ENCODE measurements at places on chromosomes 11 and 22.

DNA sequence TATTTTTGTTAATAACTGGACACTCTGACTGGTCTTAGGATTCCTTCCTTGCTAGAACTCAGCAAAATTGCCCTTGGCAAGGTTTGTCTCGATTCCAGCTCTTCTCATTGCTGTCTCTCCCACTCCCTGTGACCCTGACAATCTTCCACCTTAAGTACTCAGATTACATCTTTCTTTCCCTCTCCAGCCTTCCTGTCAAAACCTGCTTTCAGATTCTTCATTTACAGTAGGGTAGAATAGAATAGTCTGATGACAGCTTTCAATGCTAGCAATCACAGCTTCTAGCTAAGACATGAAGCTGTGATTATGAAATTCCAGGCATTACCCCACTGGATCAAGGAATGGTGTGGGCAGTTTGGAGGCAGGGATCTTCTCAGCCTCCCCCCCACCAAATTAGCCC is 39.2 kb upstream of the LMO2 start:
- H3K36me3 ChIP-seq = no peaks in the 10 kb centered on the region
- DNase-seq = no peak
- H3K4me3 ChIP-seq = no peak overlapping the region

- no peaks in the 10 kb centered on the region for H3K27me3 ChIP-seq
- peak; percentile 61 for DNase-seq
- peak overlapping the region; percentile 98 for H3K27ac ChIP-seq
- peaks cover 16% of the 10 kb centered on the region for H3K36me3 ChIP-seq
These were observed 14.0 kb downstream of the USP35 start for GRCh38 chr11:78202733-78203167.

GRCh38 chr22:20750461-20751184 is 23.3 kb upstream of the SERPIND1 start:
- H3K36me3 ChIP-seq = peaks cover 76% of the 10 kb centered on the region
- DNase-seq = no peak
- H3K27ac ChIP-seq = no peak overlapping the region
- no peak overlapping the region for H3K4me3 ChIP-seq

GRCh38 chr11:69011624-69012091 is 1.4 kb downstream of the MRGPRF start:
- DNase-seq = no peak
- no peak overlapping the region for H3K4me3 ChIP-seq
- H3K27me3 ChIP-seq = peaks cover 42% of the 10 kb centered on the region

GRCh38 chr22:23496445-23496833 is 83.7 kb downstream of the IGLL1 start:
- H3K36me3 ChIP-seq = no peaks in the 10 kb centered on the region
- DNase-seq = no peak
- H3K27ac ChIP-seq = no peak overlapping the region
- H3K4me3 ChIP-seq = no peak overlapping the region

DNA sequence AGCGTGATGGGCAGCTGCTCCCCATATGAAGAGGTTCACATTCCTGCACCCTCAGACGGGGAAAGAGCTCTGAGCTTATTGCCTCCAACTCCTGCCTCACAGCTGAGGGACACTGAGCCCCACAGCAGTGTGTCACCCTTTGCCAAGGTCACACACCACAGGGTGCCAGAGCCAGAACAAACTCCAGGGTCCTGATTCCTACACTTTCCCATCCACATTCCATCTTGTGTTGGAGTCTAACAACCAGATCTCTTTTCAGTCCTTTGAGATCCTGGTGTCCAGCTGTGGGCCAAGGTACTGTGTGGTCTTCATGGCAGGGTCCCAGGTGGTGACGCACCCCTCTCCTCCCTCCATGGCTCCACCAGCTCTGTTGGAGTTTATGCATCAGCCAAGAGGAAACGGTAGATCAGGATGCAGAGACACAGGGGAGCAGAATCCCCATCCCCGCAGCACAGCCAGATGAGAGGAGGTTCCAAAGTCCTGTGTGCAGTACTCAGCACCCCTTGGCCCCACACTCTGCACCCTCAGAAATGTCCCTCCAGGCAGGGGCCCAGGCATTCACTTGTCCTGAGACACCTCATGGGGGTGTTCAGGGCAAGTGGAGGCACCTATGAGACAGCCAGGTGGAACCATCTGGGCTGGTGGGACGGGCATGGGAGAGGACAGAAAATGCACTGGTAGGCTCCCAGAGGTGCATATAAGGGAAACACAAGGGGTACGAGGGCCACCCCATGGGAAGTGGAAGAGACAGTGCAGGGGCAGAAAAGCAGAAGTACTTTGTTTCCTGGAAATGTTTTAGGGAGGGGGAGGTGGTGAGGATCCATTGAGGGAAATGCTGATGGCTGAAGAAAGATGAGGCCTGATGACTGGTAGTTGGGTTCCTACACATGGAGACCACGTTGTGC is 32.6 kb upstream of the GNAZ start:
- H3K4me3 ChIP-seq = no peak overlapping the region
- H3K27ac ChIP-seq = no peak overlapping the region
- H3K27me3 ChIP-seq = peaks cover 5% of the 10 kb centered on the region
- no peak for DNase-seq
- peaks cover 8% of the 10 kb centered on the region for H3K4me1 ChIP-seq

GRCh38 chr11:64844330-64845128 is at the start of gene CDC42BPG:
Gene CDC42BPG (minus strand): TSS chr11:64844653. CDS start chr11:64844569, 84 bp downstream.
- peak; percentile 86 for DNase-seq
- H3K4me3 ChIP-seq = peak within 1 kb of the TSS; percentile 61
- H3K36me3 ChIP-seq = no peaks in the 10 kb centered on the region
- H3K27ac ChIP-seq = peak within 1 kb of the TSS; percentile 52
- no peaks in the 10 kb centered on the region for H3K27me3 ChIP-seq

- H3K4me1 ChIP-seq = peaks cover 3% of the 10 kb centered on the region
- no peaks in the 10 kb centered on the region for H3K27me3 ChIP-seq
- no peak overlapping the region for H3K27ac ChIP-seq
- no peak for DNase-seq
- no peaks in the 10 kb centered on the region for H3K36me3 ChIP-seq
- H3K4me3 ChIP-seq = no peak overlapping the region
These were observed 6.8 kb upstream of the ACY3 start for GRCh38 chr11:67657300-67657699.

GRCh38 chr22:35434061-35434710 is 34.2 kb downstream of the MCM5 start:
- no peaks in the 10 kb centered on the region for H3K27me3 ChIP-seq
- H3K27ac ChIP-seq = no peak overlapping the region
- peaks cover 20% of the 10 kb centered on the region for H3K36me3 ChIP-seq
- DNase-seq = no peak
- H3K4me1 ChIP-seq = no peaks in the 10 kb centered on the region

- no peak overlapping the region for H3K27ac ChIP-seq
- H3K27me3 ChIP-seq = no peaks in the 10 kb centered on the region
- no peak overlapping the region for H3K4me3 ChIP-seq
- no peak for DNase-seq
- H3K36me3 ChIP-seq = no peaks in the 10 kb centered on the region
These were observed 33.8 kb upstream of the SPON1 start for GRCh38 chr11:13928566-13929251.

- DNase-seq = no peak
- peaks cover 27% of the 10 kb centered on the region for H3K4me1 ChIP-seq
- H3K27me3 ChIP-seq = no peaks in the 10 kb centered on the region
- H3K27ac ChIP-seq = no peak overlapping the region
- no peak overlapping the region for H3K4me3 ChIP-seq
These were observed 91.7 kb downstream of the KCNQ1 start for GRCh38 chr11:2536440-2536989.

- H3K36me3 ChIP-seq = no peaks in the 10 kb centered on the region
- no peaks in the 10 kb centered on the region for H3K4me1 ChIP-seq
- peaks cover 14% of the 10 kb centered on the region for H3K27me3 ChIP-seq
- DNase-seq = no peak
- no peak overlapping the region for H3K4me3 ChIP-seq
- no peak overlapping the region for H3K27ac ChIP-seq
These were observed 26.9 kb upstream of the SCUBE1 start for GRCh38 chr22:43370036-43370435.

GRCh38 chr22:48939441-48940265 is 888.0 kb downstream of the BRD1 start:
- H3K27ac ChIP-seq = no peak overlapping the region
- no peaks in the 10 kb centered on the region for H3K4me1 ChIP-seq
- no peaks in the 10 kb centered on the region for H3K36me3 ChIP-seq

- no peaks in the 10 kb centered on the region for H3K36me3 ChIP-seq
- H3K27ac ChIP-seq = no peak overlapping the region
- H3K27me3 ChIP-seq = no peaks in the 10 kb centered on the region
These were observed 62.9 kb upstream of the SPON1 start for GRCh38 chr11:13899603-13900002.

DNA sequence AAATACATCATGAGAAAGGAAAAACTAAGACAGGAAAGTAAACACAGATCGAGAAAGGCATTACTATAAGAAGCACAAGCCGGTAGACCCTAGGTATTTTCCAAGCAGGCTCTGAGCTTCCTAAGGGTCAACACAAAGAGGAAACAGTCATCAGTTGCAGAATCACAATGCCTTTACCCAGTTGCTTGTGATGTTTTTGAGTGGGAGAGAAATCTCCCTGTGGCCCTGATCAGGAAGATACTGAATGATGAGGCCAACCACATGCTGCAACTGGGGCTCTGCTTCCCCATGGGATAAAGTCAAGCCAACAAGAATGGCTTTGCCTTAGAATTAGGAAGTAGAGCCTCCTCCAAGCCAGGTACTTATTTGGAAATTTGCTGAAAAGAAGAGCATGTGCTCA is 132.6 kb downstream of the MICAL2 start:
- H3K27ac ChIP-seq = no peak overlapping the region
- no peak for DNase-seq
- peaks cover 43% of the 10 kb centered on the region for H3K36me3 ChIP-seq
- no peaks in the 10 kb centered on the region for H3K27me3 ChIP-seq

GRCh38 chr22:35601743-35602615 is 15.2 kb downstream of the MB start:
- DNase-seq = peak; percentile 64
- no peaks in the 10 kb centered on the region for H3K4me1 ChIP-seq
- no peaks in the 10 kb centered on the region for H3K36me3 ChIP-seq
- H3K27ac ChIP-seq = no peak overlapping the region
- H3K4me3 ChIP-seq = no peak overlapping the region
- H3K27me3 ChIP-seq = no peaks in the 10 kb centered on the region

- no peaks in the 10 kb centered on the region for H3K36me3 ChIP-seq
- no peak overlapping the region for H3K4me3 ChIP-seq
- no peak for DNase-seq
- no peak overlapping the region for H3K27ac ChIP-seq
- H3K4me1 ChIP-seq = no peaks in the 10 kb centered on the region
These were observed 274.9 kb downstream of the FAM181B start for GRCh38 chr11:82458761-82459160.

- no peaks in the 10 kb centered on the region for H3K4me1 ChIP-seq
- H3K27ac ChIP-seq = no peak overlapping the region
- no peak for DNase-seq
- no peaks in the 10 kb centered on the region for H3K36me3 ChIP-seq
These were observed 7.7 kb downstream of the FZD4 start for GRCh38 chr11:86947541-86947940.

DNA sequence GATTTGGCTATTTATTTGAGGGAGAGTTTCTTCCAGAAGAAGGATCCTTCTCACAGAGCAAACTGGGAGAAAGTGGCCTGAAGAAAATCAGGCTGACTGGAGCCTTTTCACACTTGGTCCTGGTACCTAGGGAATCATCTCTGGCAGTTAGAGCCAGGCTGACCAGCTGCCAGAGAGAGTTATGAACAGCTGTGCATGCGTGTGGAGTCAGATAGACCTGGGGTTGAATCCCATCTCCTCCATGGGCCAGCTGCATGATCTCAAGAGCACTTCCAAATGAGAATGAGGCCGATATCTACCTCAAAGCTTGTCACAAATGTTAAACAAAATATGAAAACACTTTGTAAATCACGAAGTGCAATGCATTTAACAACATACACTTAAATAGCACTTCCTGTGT is 390.0 kb downstream of the TENM4 start:
- no peaks in the 10 kb centered on the region for H3K36me3 ChIP-seq
- no peak overlapping the region for H3K4me3 ChIP-seq
- no peaks in the 10 kb centered on the region for H3K27me3 ChIP-seq

- H3K4me1 ChIP-seq = no peaks in the 10 kb centered on the region
- DNase-seq = no peak
- peak within 1 kb of the TSS; percentile 11 for H3K4me3 ChIP-seq
- no peaks in the 10 kb centered on the region for H3K36me3 ChIP-seq
These were observed at the start of gene CASP12 for GRCh38 chr11:104897891-104898684. Gene CASP12 (minus strand): TSS chr11:104898460.

DNA sequence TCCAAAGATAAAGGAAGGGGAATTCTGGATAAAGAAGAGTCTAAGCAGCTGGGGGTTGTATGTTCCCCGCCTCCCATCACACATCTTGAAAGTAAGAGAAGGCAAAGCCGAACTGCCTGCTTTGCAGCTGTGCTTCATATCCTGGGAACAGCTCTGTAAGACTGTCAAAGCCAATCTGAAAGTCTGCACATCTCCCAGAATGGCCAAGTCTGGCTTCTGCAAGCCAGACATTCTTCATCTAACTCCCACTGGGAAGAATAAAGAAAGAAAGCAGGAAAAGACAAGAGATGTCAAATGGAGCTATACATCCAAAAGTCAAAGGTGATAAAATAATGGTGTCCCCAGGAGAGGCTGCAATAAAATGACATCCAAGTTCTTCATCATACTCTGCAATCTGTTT is 15.4 kb downstream of the MORC2 start:
- peaks cover 30% of the 10 kb centered on the region for H3K36me3 ChIP-seq
- no peaks in the 10 kb centered on the region for H3K27me3 ChIP-seq
- H3K4me1 ChIP-seq = peaks cover 31% of the 10 kb centered on the region
- H3K27ac ChIP-seq = no peak overlapping the region

DNA sequence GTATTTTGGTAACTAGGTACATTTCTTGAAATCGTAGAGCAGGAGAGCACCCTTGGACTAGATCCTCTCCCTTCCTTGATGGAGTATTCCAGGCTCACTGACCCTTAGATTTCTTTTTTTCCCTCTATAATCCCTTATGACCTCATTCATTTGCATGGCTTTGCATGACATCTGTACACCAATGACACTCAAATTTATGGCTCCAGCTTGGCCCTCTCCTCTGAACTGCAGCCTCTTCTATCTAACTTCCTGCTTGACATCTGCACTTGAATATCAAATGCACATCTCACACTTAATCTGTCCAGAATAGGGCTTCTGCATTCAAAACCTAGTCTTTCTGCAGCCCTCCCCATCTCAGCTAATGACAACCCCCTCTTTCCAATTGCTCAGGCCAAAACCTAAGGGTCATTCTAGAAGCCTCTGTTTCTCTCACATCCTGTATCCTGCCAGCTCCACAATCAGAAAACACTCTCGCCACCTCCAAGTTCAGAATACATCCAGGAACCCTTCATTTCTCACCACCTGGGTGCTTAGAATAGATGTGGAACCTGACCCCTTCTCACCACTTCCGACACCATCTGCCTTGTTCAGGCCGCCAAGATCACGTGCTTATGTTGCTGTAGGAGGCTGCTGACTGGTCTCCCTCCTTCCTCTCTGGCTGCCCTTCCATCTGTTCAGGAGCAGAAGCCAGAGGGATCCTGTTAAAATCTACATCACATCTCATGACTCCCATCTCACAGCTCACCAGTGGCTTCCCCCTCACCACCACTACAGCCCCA is 138.9 kb upstream of the MTNR1B start:
- no peak overlapping the region for H3K27ac ChIP-seq
- no peaks in the 10 kb centered on the region for H3K36me3 ChIP-seq
- no peaks in the 10 kb centered on the region for H3K4me1 ChIP-seq
- no peaks in the 10 kb centered on the region for H3K27me3 ChIP-seq
- DNase-seq = no peak
